ENCODE measurements at places on chromosomes 6 and 20.
A peak's percentile ranks its signal among the peaks of the same experiment; 100 is the strongest.

DNA sequence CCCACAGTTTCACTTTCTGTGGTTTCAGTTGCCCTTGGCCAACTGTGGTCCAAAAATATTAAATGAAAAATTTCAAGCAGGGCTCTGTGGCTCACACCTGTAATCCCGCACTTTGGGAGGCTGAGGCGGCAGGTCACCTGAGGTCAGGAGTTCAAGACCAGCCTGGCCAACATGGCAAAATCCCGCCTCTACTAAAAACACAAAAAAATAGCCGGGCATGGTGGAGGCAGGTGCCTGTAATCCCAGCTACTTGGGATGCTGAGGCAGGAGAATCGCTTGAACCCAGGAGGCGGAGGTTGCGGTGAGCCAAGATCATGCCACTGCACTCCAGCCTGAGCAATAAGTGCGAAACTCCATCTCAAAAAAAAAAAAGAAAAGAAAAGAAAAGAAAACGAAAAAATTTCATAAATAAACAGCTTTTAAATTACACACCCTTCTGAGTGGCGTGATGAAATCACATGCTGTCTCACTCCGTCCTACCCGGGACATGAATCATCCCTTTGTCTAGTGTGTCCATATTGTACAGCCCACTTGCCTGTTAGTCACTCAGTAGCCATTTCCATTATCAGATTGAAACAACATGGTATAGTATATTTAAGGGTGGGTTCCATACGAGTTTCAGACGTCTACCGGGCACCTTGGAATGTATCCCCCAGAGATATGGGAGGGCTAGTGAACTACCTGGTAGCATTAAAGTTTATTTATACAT is 11.7 kb downstream of the PTPRK start:
- DNase-seq = peak; percentile 76

DNA sequence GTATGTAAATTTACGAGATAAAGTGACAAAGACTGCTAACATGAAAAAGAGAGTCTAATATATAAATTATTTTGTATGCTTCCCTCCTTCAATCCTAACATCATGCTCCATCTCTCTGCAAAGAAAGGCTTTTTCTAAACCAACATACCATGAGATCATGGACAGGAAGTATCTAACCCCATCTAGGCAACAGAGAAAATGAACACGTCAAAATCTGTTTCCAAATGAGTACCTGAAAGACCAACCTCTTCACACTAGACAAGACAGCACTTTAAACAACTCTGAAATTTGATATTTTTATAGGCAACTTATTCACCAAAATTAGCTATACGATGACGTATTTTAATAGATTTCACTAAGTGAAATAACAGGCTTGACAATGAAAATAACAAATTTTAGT is 54.6 kb downstream of the MAN1A1 start:
- DNase-seq = no peak

GRCh38 chr20:47719211-47719610 is 66.1 kb downstream of the SULF2 start:
- no peak for DNase-seq

- no peak for DNase-seq
Measured at GRCh38 chr6:156931283-156931682, 154.1 kb downstream of the ARID1B start.

- DNase-seq = no peak
Measured at GRCh38 chr6:3687847-3688246, 63.7 kb downstream of the PXDC1 start.

DNA sequence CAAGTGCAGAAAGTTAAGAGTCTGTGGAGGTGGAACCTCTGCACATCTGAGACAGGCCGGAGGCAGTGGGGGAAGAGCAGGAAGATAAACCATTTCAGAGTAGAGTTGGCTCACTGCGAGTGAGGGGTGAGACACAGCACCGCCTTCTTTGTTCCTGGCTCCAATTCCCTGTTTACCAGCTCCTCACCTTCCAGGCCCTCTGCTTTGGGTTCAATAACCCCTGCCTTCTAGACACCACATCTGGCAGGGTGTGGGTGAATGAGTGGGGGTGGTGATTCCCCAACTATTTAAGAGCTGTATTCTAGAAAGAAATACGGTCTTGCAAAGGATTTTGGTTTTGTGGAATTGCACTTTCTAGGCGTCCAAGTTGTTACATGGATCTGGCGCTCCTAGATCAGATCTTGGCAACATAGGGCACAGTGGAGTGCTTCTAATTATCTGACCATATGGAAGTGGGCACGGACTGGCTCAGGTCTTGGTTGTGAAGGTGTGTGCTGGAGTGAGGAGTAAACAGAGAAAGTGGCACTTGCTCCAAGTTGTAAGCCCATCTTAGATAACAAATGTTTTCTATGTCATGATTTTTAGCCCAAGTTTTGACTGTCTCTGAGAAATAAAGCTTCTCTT is 141.6 kb upstream of the NRN1 start:
- no peak for DNase-seq

- no peak for DNase-seq
Measured at GRCh38 chr6:1703923-1704322, 94.2 kb downstream of the FOXC1 start.

DNA sequence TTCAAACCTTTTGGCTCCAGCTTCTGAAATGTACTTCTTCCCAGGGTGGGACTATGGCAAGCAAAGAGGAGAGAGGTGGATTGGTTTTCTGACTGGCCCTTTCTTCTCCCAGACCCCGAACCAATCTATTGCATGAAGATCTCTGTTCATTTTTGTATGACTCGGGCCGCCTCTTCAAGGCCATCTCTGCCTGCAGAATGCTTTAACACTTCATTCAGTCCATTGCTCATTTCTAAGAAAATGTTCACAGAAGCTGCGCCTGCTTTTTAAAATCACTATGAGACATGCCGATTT is 1.6 kb downstream of the VGLL2 start:
- no peak for DNase-seq

DNA sequence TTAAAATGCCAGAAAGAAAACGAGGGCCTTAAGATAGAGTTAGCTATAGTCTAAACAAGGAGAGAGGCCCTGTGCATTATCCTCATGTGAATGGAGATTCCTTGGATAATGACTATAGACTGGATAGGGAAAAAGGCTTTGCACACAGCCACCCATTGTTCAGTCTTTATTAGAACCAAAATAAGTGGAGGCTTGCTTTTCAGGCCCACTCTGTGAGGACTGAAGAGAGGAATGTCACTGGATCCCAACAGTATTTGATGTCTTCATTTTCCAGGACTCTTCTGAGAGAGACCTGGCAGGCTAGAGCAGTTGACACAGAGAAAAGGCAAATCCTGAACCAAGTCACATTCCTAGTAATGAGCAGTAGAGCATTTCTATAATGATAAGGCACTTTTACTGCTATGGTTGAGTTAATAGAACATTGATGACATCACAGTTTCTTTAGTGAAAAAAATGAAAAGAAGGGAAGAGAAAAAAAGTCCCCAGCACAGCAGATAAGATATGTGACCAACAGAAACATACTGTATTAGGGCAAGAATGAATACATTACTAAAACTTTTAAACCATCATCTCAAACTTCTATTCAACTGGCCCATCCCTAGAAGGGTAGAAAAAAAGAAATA is 315.1 kb downstream of the EPHA7 start:
- peak; percentile 7 for DNase-seq

DNA sequence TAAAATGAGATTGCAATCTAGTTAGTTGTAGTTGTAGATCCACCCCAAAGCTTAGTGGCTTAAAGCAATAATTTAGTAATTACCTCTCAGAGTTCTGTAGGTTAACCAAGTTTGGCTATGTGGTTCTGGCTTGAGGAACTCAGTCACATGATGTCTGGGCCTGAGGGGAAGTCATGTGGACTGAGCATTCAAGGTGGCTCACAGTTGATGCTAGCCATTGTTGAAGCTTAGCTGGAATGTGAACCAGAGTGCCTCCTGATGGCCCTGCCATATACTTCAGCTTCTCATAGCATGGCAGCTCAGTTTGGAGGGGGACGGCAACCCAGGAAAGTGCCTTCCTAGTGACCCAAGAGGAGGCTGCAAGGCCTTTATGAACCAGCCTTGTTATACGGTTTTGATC is 263.2 kb upstream of the RNF217 start:
- no peak for DNase-seq

DNA sequence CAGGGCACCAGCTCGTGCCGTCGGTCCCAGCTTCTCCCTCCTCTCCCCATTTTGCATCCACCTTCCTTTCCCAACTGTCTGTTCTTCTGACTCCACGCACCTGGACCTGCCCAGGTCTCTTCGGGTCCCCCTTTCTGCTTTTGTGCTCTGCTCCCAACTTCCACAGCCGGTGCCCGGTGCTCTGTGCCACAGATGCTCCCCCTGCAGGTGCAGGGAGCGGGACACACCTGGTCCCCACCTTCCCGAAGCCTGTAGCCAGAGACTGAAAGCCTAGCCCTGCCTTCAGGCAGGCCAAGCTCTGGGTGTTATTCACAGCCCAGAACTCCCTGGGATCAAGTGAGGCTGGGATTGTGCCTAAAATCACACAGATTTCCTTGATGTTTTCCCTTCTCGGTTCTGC is 24.6 kb upstream of the BMP7 start:
- DNase-seq = no peak

DNA sequence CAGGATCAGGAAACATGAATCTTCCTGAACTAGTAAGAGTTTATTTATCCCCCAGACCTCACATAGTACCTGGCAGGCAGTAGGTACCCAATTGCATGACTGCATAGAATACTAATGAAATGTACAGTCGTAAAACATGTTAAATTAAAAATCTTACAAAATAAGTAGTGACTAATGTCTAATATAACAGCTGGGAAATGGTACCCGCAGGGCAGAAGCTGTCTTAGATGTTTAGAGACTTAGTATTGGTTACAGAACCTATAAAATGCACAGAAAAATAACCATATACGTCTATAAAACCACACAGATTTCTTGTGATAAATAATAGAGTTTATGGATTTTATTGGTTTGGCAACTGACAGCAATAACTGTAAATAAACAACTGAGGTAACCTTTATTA is 139.1 kb upstream of the GMDS start:
- DNase-seq = no peak

DNA sequence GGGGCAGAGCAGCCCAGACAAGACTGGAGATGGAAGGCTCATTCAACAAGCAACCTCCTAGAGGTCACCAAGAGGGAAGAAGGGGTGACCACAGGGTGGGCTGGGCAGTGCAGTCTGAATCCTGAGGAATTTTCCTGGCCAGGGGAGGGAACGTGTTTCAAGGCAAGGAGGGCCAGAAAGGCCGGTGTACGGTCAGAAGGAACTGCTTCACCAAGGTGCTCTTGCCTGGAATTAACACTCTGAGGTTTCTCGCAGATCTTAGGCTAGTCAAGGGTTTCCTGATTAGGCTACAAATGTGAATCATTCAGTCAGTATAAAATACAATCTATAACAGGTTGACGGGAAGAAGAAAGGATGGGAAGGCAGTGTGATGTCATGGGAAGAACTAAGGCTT is 199.3 kb downstream of the LRFN2 start:
- no peak for DNase-seq

DNA sequence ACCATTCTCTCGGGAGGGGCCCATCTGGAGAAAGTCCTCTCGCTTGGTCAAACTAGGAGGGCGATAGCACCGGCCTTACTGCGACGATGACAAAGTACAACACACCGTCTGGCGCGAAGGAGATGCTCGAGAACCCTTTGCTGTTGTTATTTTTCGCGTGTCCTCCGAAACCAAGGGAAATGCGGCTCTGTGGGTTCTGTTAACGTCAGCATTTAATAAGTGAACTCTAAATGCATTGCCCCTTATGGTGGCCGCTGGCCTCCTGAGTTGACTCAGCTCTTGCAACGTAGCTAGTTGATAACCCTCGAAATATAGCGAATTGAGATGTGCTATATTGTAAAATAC is 577 bp upstream of the SCAND1 start:
- peak; percentile 20 for DNase-seq

- no peak for DNase-seq
Measured at GRCh38 chr6:15953152-15953880, 175.6 kb upstream of the MYLIP start.

DNA sequence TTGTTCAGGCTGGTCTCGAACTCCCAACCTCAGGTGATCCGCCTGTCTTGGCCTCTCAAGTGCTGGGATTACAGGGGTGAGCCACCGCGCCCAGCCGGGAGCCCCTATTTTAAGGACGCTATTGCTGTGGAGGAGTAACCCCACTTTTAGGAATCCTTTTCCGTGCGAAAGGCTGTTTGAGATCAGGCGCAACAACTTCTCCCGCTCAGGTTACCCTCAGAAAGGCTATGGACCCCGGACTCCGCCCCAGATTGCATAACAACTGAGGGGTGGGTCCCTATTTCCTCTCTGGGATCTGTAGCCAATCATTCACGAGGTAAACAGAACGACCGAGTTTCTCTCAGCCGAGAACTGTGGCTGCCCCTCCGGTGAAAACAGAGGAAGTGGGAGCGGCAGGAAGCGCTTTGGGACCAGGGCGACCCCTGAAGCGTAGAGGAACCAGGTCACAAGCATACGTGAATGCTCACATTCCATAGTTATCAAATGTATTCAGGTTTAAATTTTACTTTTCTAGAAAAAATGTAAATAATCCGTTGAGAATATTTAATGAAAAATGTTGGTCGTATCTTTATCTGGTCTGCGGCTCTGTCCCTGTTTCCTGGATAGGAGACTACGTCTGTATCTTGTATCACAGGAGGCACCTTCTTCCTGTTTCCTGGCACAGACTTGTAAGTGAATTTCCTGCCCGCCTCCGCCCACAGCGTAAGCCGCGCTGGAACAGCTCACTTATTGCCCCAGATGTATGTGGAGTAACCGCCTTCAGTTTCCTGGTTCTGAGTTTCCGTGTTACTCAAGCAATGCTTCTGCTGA is 26.8 kb downstream of the HLA-E start:
- peak; percentile 91 for DNase-seq

- DNase-seq = no peak
Measured at GRCh38 chr20:54023406-54023805, 47.0 kb downstream of the BCAS1 start.

DNA sequence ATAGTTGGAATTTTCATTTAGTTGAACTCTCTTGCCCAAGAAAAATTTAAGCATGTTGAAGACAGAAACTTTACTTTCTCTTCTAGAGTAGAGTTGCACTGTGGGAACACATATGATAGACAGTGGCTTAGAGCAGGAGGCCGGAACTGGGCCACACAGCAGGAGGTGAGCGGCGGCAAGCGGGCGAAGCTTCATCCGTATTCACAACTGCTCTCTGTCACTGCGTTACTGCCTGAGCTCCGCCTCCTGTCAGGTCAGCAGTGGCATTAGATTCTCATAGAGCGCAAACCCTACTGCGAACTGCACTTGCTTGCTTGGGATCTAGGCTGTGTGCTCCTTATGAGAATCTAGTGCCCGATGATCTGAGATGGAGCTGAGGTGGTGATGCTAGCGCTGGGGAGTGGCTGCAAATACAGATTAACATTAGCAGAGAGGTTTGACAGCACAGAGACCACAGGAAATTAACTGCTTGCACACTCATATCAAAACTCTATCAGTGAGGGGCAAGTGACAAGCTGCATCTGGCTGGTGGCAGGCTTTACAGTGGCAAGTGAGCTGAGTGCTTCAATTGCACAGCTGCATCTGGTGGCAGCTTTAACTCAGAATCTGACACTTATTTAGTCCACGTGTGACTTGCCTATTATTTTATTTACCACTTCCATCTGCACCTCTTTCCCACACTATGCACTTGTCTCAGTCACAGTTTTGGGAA is 174.9 kb upstream of the C6orf118 start:
- DNase-seq = no peak

All from H4 (cell line).